ENCODE measurements at places on chromosomes 2 and 18.

GRCh38 chr2:16117021-16117700, 176.8 kb downstream of the MYCN start:
- no peak for DNase-seq

DNA sequence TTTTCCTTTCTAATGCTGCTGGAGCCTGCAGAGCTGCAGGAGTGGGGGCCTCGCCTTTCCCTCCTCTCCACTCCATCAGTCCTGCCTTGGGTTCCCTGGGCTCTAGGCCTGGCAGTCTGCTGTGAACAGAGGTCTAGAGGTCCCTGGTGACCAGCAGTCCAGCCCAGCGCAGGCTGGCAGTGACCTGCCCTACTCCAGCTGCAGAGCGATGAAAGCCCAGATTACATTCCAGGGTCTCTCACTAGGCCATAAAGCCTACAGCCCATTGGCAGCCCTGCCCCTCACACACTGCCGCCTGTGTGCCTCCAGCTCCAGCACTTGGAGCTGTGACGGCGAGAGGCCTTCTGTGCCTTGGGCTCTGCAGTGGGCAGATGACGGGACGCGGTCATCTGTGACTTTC, 14.8 kb upstream of the MAL start:
- no peak for DNase-seq

- no peak for DNase-seq
These were observed 18.7 kb downstream of the MAPRE3 start for GRCh38 chr2:26989156-26989555.

DNA sequence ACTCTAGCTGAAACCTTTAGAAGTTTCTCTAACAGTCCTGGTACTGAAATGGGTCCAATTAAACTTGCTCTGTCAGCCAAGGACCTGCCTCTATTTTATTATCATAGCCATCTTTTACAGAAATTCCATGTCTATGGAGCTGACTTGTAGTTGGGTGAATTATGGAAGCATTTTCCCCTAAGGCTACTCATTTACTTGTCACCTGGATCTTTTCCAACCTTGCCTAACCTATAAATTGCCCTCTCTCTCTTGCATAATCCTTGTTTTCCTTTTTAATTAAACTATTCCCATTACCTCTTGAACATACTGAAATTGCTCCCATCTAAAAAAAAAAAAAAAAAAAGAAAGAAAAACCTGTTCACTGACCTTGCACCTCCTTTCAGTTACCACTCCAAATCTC, 74.6 kb upstream of the DOK6 start:
- no peak for DNase-seq

GRCh38 chr2:62340994-62341484, 145.1 kb downstream of the B3GNT2 start:
- no peak for DNase-seq

GRCh38 chr2:205759732-205760131, 77.4 kb downstream of the NRP2 start:
- DNase-seq = no peak

GRCh38 chr2:227862227-227862740, 9.1 kb upstream of the DAW1 start:
- no peak for DNase-seq

DNA sequence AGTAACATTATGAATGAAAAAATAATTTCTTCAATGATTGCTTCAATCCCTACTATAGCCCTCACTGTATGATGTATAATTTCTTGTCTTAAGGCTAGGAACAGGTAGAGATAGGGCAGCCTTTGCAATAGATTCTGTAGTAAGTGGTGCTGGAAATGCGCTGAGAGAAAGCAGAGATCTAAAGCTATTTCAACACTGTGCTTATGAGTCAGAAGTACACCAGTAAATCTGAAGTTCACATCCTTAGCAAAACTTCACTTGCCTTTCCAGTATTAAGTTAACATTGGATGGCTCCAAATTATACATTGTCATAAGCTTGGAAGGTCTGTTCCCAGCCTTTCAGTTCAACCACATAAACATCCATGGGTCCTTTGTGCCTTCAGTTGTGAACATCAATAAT, 178.2 kb upstream of the EPHA4 start:
- DNase-seq = no peak

- no peak for DNase-seq
These were observed 128.6 kb downstream of the KCTD1 start for GRCh38 chr18:26419746-26420145.

- no peak for DNase-seq
These were observed 253.5 kb downstream of the DCDC2C start for GRCh38 chr2:3956892-3957291.

DNA sequence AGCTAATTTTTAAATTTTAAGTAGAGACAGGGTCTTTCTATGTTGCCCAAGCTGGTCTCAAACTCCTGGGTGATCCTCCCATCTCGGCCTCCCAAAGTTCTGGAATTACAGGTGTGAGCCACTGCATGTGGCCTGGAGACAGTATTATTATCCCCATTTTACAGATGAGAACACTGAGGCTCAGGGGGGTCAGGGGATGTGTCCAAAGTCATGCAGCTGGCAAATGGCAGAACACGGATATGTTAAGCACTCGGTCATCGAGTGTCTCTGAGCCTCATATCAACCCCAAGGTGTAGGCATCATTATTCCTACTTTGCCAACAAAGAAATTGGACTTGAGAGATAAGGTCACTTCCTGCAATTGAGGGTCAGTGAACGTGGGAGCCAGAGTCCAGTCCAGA, 12.6 kb downstream of the KCNK3 start:
- no peak for DNase-seq

DNA sequence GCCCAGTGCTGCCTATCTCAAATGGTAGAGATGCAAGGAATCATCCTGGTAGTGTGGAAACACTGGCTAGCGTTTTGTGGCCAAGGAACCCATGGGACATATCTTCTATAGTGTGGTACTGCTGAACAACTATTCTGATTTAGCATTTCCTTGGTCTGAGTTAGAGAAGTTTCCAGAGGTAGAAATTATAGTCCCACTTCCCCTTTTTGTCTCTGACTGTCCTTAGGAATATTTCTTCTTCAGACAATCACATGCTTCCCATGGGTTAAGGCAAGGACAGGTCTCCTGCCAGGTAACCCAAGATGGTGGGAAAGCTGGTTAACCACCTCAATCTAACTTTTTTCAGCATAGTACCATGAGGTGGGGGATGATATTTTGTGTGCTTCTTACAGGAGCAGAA, 729.5 kb upstream of the LRRTM4 start:
- DNase-seq = no peak

DNA sequence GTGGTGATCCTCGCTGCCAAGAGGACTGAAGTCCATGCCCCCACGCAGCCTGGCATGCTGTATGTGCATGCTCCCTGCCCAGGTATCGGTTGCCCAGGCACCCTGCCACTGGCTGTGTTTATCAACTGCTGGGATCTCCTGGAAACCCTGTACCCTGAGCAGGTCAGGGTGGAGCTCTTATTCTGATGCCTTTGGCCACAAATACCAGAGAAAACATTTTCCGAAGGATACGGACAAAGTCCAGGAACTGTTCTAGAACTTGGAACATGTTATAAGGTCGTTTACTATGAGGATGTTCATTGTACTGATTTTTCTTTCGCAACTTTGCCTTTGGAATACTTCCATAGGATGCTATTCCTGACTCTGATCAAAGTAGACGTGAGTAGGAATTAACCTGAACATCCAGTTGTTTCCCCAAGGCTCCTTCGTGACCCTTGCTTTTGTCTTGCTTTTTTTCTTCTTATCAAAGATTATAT, 55.2 kb downstream of the TMEM17 start:
- DNase-seq = no peak

- DNase-seq = no peak
These were observed 73.6 kb downstream of the OTX1 start for GRCh38 chr2:63124218-63124617.

DNA sequence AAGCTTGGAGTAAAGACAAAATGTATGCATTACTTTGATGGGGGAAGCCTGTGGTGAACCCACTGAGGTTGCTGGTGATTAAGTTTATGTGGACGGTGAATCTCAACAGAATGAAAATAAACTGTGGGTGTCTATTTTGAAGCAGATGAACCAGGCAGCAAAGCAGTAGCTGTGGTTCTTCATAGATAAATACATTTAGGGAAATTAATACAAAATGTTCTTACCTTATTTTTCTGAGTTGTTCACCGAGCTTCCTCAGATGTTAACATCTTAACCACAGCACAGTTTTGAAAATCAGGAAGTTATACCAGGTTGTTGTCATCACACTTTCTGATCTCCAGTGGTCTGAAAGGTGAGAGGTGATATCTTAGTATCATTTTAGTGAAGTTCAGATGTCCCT, 53.9 kb downstream of the NCK2 start:
- no peak for DNase-seq

DNA sequence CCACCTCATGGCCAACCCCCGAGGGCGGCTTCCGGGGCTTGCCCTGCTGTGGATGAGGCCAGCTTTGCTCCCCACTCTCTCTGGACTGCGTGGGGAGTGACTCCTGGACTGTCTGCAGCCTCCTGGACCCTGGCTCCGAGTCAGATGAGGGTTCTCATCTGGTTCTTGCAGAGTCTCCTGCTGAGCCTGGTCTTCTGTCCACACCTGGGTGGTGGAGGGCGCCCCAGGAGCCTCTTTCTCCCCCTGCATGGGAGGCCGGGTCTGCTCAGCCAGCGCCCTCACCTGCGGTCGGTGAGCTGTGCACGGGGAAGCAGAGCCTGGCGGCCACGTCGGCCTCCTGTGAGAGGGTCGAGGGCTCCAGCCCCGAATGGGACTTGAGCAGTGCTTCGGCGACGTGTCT, 78.3 kb downstream of the RTP5 start:
- no peak for DNase-seq

- no peak for DNase-seq
These were observed 159.9 kb downstream of the LOXHD1 start for GRCh38 chr18:46497129-46497528.

DNA sequence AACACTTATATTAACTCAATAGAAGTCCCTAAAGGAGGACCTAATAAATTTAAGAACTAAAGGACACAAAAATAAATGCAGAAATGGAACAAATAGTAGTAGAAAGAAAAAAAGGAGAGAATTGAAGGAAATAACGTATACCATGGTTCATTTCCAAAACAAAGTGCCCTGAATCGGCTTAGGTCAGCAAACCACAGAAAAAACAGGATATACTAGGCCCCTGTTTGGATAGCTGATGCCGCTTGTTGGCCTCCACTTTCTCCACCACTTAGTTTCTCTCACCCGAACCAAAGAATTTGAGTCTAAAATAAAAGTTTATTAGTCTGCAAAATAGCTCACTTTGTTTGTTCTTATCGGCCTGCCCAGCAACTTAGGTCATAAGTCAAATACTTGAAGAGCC, 100.4 kb downstream of the HIBCH start:
- no peak for DNase-seq

DNA sequence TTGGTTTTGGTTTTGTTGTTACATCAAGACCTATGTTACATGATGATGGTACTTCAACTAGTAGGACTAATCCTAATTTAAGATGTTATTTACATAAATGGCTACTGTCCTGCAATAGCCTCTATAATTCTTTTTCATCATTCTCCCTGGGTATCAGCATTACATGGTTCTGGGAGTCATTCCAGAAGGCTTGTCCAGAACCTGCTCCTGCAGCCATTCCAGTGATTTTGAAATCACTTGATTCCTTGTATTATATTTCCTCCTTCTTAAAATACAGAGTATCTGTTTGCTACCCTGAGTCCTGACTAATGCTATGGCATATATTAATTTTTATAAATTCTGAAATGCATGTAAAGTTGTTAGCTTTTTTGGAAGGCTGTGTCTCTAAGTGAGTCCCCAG, 400.5 kb upstream of the MEIS1 start:
- no peak for DNase-seq

- DNase-seq = no peak
These were observed 15.0 kb downstream of the FEZ2 start for GRCh38 chr2:36582951-36583350.

GRCh38 chr2:238449909-238450417, 23.2 kb downstream of the ASB1 start:
- DNase-seq = peak; percentile 9

- DNase-seq = no peak
These were observed 1.9 kb downstream of the MAP4K3 start for GRCh38 chr2:39435234-39435633.

DNA sequence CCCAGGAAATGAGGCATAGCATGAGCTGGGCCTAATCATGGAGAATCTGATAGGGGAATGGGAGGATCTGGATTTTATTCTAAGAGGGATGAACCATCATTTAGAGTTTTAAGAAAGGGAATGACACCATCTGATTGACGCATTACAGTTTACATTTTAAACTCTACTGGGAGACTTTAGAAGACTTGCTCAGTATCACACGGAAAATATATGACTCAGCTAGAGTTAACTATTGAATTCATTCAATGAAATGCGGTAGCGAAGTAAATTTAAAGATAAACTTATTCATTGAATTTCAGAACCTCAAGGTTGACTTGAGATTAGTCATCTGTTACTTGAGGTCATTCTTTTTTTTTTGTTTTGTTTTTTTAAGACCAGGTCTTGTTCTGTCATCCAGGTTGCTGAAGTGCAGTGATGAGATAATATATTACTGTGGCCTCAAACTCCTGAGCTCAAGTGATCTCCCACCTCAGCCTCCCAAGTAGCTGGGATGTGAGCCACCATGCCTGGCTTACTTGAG, 25.0 kb downstream of the MC4R start:
- DNase-seq = no peak

GRCh38 chr2:31997653-31998052, 13.2 kb downstream of the MEMO1 start:
- DNase-seq = no peak

DNA sequence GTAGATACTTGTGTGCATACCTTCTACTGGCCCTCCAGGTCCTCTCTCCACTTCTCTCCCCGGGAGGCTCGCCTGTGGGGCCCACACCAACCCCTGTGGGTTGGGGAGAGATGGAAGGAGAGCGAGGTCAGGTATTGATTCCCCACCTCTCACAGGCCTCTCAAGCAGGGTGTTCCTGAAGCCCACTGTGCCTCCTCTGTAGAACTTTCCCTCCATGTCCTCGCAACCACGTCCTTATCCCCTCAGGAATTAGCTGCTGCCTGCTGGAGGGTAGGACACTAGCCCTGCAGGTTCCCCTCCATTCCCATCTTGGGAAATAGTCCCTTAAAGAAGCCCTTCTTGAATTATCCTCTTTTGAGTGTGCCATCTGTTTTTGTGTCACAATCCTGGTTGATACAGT, 38.9 kb upstream of the KLF11 start:
- DNase-seq = no peak

- DNase-seq = no peak
These were observed 83.7 kb downstream of the DSEL start for GRCh38 chr18:67432806-67433205.

DNA sequence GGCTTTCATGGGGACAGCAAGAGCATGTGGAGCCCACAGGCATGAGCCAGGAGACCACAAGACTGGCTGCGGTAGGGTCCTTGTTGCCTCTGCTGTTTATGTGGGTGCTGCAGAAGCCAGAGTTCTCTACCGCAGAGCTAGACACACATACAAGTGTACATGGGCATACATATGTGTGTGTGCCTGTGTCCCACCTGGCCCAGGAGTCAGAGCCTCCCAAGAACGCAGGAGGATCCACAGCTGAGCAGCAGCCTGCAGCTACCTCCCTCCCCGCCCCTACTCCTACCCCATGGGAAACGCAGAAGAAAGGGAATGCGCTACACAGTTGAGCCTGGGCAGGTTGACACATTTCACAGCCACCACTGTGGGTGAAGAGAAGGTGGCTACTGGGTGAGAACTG, 438.1 kb upstream of the SMIM21 start:
- no peak for DNase-seq

All from bone marrow (tissue), 2 donors.